ENCODE measurements at places on chromosomes 1 and 21.

DNA sequence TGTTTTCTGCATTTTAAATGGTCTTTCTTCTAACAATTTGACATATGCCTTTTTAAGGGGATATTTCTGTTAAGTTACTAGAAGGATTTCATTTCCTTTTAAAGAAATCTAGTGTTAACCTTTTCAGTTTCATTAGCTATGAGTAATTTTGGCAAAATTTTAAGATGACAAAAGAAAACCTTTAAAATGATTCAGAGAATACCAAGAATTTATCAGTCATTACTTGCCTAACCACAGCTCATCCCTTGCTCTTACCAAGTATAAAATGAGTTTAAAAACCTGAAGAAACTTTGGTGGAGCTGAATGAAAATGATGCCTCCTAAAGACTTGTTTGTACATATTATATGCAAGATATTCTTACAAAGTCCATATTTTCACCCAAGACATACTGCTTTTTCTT, 101.7 kb downstream of the NEK7 start:
- peak; percentile 92 for DNase-seq

GRCh38 chr1:108106775-108107174, 93.4 kb downstream of the SLC25A24 start:
- DNase-seq: no peak

- DNase-seq: no peak
Observed at GRCh38 chr21:42161401-42161955, 57.5 kb upstream of the ABCG1 start.

GRCh38 chr1:107110326-107110725, 30.5 kb upstream of the NTNG1 start:
- DNase-seq: no peak

DNA sequence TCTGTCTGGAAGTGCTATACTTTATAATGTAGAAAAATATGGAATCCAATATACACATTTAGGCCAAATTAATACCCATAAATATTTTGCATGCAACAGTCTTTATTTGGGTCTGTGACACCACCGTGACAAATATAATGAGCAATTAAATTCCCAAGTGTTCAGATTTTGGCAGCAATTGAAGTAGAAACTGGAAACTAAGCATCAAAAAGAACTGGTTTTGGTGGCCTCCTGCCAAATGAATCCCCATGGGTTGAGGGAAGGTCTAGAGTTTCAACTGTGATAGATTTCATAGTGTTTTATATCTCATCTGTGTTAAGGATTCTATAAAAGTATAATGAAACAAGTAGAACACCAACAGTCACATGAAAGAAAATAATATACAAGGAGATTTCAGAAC, 88.4 kb downstream of the DPYD start:
- peak; percentile 5 for DNase-seq

DNA sequence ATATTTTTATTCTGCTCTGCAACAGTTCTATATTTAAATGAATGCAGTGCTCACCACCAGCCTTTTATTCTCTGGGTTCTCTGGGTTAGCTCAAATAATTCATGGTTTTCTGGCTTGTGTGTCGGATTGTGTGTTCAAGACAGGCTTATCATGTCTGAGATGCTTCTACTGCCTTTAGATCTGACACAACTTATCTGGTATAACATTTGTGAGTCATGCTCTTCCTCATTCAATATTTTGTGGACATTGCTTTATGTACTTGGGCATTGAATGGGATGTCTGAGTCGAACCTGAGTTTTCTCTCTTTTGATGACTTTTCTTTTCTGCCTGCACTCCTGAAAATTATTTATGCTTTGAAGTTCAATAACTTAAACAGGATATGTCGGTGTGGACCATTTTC, 17.6 kb upstream of the PKP1 start:
- DNase-seq: peak; percentile 32

DNA sequence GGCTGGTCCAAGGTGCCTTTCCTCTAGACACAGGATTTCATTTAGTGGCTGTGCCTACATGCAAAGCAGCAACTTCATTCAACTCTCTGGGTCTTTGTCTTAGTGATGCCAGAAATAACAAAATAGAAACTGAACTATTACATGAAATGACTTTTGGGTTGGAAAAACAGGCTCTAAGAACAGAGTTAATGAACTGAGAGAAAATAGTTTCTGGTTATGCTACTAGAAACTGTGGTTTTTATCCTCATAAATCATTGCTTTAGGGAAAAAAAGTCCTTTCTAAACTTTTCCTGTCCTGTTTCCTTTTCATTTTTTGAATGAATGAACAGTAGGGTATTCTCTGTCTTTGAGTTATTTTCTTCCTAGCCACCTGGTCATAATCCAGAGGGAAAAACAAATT, 424.0 kb downstream of the KIF26B start:
- DNase-seq: peak; percentile 44

- no peak for DNase-seq
Observed at GRCh38 chr1:228096416-228097332, 6.5 kb downstream of the C1orf35 start.

- DNase-seq: no peak
Observed at GRCh38 chr1:171198081-171198480, 13.0 kb downstream of the FMO2 start.

GRCh38 chr1:36831186-36831810, 203.0 kb downstream of the GRIK3 start:
- no peak for DNase-seq

DNA sequence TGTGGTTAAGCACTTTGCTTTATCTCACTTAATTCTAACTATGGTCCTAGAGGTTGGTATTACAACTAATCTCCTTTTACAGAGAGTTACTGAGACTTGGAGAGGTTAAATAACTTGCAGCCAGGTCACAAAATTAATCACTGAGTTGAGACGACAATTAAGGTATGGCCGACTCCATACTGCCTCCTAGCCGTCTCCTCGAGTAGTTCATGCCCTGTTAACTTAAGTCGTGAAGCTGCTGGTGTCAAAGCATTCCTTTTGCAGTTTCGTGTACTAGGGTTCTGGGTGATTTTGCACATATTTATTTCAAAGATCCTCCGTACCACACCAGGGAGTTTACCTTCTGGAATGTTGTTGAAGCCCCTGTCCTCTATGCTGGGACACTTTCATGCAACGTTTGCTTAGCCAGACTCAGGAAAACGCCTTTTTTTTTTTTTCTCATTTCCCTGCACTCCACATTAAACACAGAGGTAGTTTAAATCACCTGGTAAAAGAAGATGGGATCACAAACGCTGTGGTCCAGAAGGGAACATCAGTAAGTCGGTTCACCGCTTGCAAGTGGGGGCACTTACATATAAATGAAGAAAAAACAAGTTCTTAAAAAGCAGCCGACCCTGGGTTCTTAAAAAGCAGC, 570 bp upstream of the NEK7 start:
- peak; percentile 83 for DNase-seq

- DNase-seq: peak; percentile 7
Observed at GRCh38 chr21:40120940-40121575, 253.8 kb downstream of the PCP4 start.

DNA sequence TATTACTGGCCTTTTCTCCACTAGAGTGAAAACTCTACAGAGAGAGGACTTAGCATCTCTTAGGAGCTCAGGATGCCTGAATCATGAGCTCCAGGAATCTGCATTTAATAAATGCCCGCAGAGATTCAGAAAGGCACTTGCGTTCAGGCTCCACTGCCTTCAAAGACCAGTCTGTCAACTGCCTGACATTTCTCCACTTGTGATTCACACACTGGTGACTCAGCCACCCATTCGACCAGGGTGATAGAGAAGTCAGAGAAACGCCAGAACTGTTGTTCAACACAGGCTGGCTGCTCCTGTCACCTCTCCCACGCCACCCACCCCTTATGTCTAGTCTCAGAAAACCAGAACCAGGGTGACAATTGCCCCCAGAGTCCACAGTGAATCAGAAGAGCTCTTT, 26.9 kb upstream of the LBR start:
- peak; percentile 92 for DNase-seq

DNA sequence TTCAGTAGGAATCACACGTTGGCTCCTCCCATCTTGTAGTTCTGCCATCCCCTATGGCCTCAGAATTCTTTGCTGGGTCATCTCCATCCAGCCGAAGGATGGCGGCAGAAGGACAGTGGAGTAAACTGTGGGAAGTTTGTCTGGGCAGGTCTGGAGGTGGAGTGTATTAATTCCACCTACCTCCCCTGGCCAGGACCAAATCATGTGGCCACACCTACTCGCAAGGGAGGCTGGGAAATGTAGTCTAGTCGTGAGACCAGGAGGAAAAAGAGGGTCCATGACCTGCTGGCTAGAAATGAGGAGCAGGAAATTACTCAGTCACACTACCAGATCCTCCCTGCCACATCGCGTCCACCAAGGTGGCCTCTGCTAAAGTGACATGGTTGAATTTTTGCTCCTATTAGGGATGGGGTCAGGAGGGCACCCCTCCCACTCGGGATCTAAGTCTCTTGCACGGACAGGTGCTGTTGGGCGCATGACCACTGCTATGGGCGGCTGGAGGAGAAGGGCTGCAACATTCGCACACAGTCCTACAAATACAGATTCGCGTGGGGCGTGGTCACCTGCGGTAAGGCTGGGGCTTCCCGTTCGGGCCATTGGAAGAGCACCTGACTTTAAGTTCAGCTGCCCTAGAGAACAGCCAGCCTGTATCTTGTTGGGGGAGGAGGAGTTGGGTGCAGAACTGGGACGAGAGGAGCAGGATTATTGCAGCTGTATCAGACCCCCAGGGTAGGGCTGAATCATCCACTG, 19.5 kb downstream of the PLA2G5 start:
- no peak for DNase-seq

- DNase-seq: peak; percentile 33
Observed at GRCh38 chr1:39671793-39672550, at the start of gene NT5C1A. NT5C1A (minus strand) TSS chr1:39672107; CDS start chr1:39672038, 69 bp downstream.

GRCh38 chr1:32742199-32742947, 39.8 kb upstream of the SYNC start:
- no peak for DNase-seq

GRCh38 chr1:186829686-186830587, 1.2 kb downstream of the PLA2G4A start:
- no peak for DNase-seq

GRCh38 chr1:150234566-150235293, 1.2 kb downstream of the ANP32E start:
- DNase-seq: peak; percentile 80

DNA sequence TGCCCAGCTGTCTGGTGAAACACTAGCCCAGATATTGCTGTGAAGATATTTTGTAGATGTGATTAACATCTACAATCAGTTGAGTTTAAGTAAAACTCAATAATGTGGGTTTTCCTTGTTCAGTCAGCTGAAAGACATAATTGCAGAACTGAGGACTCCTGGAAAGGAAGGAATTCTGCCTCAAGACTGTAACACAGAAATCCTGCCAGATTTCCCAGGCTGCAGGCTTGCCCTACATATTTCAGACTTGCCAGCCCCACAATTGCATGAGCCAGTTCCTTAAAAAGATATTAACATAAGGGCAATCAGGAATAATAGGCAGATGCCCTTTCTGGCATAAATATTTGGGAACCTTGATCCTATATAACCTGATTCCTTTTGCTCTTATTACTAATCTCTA, 14.2 kb upstream of the NIBAN1 start:
- no peak for DNase-seq

DNA sequence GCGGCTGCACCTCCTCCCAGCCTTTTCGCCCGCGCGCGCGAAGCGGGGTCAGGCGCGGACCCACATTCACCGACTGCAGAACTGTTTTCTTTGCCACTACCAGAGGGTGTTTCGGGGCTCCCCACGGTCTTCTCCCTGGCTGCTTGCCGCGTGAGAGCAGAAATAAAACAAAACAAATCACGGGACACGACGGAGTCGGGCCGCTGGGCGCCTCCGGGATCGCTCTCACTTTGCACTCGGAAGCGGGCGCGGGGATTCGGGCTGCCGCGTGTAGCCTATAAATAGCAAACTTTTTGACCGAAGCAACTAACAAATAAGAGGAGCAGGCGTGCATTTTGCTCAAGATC, 412.3 kb upstream of the ESRRG start:
- DNase-seq: no peak

DNA sequence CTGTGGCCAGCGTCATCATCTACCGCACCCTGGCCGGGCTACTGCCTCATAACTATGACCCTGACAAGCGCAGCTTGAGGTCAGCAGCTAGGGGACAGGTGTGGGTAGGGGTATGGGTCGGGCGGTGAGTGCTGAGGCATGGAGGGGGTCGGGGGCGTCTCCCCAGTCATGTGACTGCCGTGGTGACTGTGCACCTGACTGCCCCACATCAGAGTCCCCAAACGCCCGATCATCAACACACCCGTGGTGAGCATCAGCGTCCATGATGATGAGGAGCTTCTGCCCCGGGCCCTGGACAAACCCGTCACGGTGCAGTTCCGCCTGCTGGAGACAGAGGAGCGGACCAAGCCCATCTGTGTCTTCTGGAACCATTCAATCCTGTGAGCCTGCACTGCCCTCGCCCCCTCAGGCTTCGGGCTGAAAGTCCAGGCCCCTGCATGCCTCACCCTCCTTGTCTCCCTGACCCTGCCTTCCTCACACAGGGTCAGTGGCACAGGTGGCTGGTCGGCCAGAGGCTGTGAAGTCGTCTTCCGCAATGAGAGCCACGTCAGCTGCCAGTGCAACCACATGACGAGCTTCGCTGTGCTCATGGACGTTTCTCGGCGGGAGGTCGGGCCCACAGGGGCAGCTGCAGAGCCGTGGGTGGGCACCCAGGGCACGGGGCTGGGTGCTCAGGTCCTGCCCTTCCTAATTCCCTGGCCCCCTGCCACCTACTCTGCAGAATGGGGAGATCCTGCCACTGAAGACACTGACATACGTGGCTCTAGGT, 13.5 kb downstream of the PSRC1 start:
- DNase-seq: no peak

GRCh38 chr1:1117469-1117831, 1.6 kb upstream of the C1orf159 start:
- DNase-seq: no peak

DNA sequence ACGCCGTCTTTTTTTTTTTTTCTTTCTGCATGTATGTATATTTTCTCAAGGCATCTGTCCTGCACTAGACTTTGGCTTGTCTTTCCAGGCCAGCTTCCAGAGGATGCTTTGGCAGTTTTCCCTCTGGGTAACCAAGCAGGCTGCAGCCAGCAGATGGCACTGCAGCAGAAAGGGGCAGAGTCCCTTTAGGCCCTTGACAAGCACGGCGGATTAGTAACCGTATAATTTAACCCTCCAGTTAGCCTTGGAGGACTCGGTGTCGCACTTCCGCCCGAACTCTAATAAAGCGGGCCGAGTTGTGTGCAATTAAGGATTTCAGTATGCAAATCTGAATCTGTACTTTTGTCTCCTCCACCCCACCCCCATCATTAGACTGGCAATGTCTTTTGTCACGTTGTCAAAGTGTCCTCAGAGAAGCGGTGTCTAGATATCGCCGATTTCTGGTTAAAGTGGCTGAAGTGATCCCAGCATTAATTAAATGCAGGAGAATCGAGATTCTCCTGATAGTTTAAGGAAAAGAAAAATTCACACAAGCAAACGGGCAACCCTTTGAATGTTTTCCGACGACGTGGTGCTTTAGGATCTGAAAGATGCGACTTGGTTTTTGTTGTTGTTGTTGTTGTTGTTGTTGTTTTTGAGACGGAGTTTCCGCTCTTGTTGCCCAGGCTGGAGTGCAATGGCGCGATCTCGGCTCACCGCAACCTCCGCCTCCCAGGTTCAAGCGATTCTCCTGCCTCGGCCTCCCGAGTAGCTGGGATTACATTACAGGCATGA, 1.1 kb upstream of the TMEM167B start:
- peak; percentile 55 for DNase-seq

All from EH (cell line).